Hippocampal formation (tissue), 2 donors: ENCODE measurements at places on chromosomes 7 and 10.

- no peak for DNase-seq
Measured at GRCh38 chr7:23380556-23380955, 81.4 kb downstream of the MALSU1 start.

DNA sequence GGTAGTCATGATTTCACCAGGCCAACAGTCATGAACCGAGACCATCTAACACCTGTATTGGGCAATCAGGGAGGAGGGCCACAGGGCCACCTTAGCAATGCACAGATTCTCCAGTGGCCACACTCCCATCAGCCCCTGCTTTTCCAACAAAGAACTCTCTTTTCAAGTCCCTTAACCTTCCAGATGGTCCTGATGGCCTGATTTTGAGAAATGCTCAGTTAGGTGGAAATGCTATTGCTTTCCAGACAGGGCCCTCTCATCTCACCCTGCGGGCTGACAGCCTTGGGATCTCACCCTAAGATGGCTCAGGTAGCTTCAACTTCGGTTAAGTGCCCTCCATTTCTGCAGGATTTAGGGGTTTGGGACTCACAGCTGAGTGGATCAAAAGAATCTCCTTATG, 131.9 kb upstream of the PRR15 start:
- no peak for DNase-seq

GRCh38 chr7:130961128-130961601, 227.2 kb upstream of the KLF14 start:
- DNase-seq = no peak

GRCh38 chr7:151663382-151664100, 143.8 kb upstream of the RHEB start:
- DNase-seq = no peak

- DNase-seq = no peak
Measured at GRCh38 chr10:24390746-24391145, 181.8 kb downstream of the KIAA1217 start.

GRCh38 chr10:27245836-27246235, 5.2 kb upstream of the ACBD5 start:
- no peak for DNase-seq

- DNase-seq = no peak
Measured at GRCh38 chr10:86730227-86730626, 26.2 kb upstream of the BMPR1A start.

DNA sequence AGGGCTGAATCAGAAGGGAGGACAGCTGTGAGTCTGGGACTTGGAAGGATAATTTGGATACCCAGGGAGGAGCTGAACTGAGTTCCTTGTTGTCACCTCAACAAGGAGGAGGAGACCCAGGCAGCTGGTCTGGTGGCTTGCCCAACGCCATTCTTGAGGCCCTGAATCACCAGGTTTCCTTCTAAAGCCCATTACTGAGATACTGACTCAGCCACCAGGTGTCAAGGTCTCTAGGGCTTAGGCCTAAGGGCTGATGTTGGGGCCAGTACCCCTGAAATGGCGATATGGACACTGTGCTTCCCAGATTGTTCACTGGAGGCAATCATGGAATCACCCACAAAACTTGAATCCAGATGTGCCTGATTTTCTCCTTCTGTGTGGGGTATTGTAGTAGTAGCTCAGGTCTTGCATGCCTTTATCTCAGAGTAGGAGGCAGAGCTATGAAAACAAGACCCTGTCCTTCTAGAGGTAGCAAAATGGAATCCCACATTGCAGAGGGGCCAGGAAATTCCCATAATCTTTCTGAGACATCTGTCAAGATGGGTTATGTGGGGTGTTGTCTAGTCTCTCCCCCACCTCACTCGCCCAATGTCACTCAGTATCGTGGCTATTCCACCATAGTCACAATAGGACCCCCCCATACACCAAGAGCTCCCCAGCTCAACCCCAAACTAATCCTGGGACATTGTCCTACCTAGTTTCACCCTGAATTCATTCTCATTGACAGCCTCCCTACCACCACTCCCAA, 1.8 kb upstream of the ATG9B start:
- no peak for DNase-seq

- peak; percentile 42 for DNase-seq
Measured at GRCh38 chr7:51080622-51081269, 235.9 kb downstream of the COBL start.

- DNase-seq = no peak
Measured at GRCh38 chr10:50600831-50601477, 22.8 kb downstream of the SGMS1 start.

- DNase-seq = no peak
Measured at GRCh38 chr7:149846021-149846420, 7.8 kb downstream of the ZNF862 start.

GRCh38 chr10:93601146-93601773, at the start of gene RBP4:
RBP4 (minus strand) TSS chr10:93601235; CDS start chr10:93601028, 207 bp downstream.
- DNase-seq = no peak

DNA sequence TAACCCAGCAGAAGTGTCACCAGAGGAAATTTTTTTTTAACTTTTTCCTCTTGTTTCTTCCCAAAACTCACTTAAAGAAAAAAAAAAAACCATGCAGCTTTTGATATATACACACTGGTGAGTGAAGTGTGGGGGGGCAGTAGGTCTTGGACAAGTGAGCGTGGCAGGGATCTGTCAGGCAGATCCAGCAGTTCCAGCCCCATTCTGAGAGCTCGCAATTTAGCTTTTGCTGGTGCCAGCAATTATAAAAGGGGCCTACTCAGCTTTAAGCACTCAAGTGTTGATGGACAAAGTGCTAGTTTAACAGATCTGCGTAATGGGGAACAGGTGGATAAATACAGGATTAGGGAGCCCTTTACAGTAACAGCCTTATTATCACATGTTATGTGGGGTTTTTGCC, 619.2 kb upstream of the GALNT17 start:
- no peak for DNase-seq

GRCh38 chr10:83545901-83546391, 593.4 kb upstream of the GHITM start:
- no peak for DNase-seq

GRCh38 chr10:62162261-62162981, 106.2 kb downstream of the RTKN2 start:
- DNase-seq = no peak

- no peak for DNase-seq
Measured at GRCh38 chr10:121710207-121710606, 112.0 kb upstream of the FGFR2 start.

DNA sequence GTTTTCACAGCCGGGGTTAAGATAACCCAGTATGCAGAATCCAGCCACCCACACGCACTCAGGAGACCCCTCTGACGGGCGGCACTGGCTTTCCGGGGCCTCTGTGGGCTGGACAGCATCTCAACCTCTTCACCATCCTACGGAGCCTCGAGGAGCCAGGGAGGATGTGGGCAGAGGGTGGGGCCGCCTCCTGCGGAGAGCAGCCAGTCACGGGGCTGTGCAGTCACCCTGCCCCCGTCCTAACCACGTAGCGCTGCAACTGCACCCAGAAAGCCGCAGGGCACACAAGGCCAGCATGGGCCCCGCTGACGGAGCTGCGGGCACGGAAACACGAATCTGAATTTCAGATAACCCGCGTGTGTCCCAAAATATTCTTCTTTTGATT, 270.3 kb downstream of the ELFN1 start:
- no peak for DNase-seq

- DNase-seq = no peak
Measured at GRCh38 chr10:92124020-92124419, 166.9 kb downstream of the CPEB3 start.

- DNase-seq = no peak
Measured at GRCh38 chr10:49140304-49141177, 6.7 kb upstream of the FAM170B start.

GRCh38 chr10:22367471-22367870, 22.2 kb downstream of the SPAG6 start:
- no peak for DNase-seq

GRCh38 chr10:5043716-5044115, 40.1 kb upstream of the AKR1C2 start:
- no peak for DNase-seq

DNA sequence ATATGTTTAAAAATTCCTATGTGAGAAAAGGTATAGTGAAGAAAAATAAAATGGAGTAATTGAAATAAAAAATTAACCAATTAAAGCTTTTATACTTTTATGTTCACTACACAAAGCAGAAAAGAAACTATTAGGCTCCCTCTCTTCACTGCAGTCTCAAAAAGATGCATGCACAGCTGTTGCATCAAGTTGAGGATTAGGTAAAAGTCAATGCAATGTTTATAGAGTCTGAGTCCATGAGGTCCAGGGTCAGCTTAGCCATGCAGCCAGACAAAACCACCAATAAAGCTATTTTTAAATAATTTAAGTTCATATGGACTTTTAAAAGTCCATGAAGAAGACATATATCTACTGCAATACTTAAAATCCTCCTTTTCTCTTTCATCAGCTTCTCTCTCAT, 31.1 kb upstream of the ING3 start:
- DNase-seq = no peak

- DNase-seq = no peak
Measured at GRCh38 chr7:24987331-24987842, 7.4 kb upstream of the OSBPL3 start.

DNA sequence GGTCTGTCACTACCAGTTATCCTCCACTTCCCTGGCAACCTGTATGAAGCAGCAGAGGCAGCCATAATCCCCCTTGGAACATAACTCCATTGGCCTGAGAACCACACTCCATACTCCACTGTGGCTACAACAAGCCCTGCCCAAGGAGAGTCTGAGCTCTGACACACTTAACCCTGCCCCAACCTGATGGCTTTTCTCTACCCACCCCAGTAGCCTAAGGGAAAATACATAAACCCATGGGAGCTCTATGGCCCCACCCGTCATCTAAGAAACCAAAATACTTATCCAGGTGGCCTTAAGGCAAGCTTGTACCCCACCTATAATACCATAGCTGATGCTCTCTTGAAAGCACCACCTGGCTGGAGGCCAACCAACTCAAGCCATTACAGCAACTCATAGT, 324.8 kb upstream of the GLI3 start:
- DNase-seq = no peak

- no peak for DNase-seq
Measured at GRCh38 chr10:101597091-101597900, 9.2 kb downstream of the DPCD start.

DNA sequence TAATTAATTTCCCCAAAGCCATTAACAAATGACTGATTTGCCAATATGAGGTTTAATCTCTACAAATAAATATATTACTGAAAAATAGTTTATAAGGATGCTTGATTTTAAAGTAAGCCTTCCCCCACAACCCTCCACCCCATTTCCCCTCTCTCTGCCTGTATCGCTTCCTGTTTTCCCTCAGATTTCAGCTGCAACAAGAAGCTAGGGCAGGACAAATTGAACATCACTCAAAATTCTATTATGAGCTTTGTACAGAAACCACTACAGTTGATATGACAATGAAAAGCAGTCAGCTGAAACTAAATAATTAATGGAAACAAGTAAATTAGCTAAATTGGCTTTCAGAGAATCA, 109.0 kb upstream of the SP4 start:
- no peak for DNase-seq

GRCh38 chr10:21363731-21364104, 161.8 kb downstream of the SKIDA1 start:
- DNase-seq = no peak

DNA sequence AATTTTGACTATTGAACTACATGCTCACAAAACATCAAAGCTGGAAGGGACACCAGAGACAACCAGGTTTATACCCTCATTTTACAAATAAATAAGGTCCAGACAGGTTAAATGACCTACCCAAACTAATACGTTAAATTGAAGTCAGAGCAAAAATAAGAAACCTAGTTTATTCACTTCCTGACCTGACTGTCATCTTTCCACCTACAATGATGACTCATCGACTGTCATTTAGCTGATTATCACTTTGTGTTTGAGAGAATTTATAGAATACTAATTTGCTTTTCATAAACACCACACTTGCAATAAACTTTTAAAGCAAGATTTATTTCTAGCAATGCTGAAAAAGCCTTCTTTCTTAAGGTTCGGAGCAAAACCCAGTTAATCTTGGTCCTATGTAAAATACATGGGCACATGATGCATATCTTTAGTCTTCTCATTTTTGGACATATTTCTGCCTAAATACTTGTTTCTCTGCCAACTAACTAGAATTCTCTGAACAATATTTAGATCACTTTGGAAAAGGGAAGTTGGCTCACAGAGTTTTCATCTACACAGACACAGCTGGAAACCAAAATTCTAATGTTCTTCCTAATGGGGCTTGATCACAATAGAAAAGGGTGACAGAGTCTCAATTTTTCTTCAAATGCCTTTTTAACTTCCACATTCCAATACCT, 16.7 kb upstream of the LRRN3 start:
- no peak for DNase-seq
